ENCODE measurements at places on chromosomes 3 and 15.

GRCh38 chr3:85005946-85006345 is 47.2 kb downstream of the CADM2 start:
- DNase-seq = no peak

GRCh38 chr3:154217671-154218070 is 96.5 kb downstream of the ARHGEF26 start:
- no peak for DNase-seq

GRCh38 chr3:124927574-124928045 is 6.9 kb downstream of the MUC13 start:
- DNase-seq = no peak

GRCh38 chr3:148757238-148758215 is 59.8 kb downstream of the AGTR1 start:
- no peak for DNase-seq

- no peak for DNase-seq
These were observed 31.0 kb downstream of the NR2F2 start for GRCh38 chr15:96361309-96362010.

DNA sequence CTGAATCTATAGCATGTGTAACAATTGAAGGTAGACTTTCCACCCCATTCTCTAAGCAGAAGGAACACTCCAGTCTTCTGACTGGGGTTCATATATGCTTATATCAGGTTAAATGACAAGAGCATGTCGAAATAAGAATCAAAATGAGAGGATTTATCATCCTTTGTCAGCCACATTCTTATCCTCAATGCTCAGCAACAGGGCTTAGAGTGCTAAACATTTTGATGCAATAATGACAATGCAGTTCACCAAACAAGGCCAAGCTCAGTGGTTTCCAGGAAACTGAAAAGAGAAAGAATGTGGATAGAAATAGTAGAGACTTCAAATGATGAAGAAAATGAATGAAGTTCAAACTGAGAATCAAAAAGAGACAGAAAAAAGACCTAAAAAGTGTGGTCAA is 78.0 kb downstream of the FSIP1 start:
- no peak for DNase-seq

DNA sequence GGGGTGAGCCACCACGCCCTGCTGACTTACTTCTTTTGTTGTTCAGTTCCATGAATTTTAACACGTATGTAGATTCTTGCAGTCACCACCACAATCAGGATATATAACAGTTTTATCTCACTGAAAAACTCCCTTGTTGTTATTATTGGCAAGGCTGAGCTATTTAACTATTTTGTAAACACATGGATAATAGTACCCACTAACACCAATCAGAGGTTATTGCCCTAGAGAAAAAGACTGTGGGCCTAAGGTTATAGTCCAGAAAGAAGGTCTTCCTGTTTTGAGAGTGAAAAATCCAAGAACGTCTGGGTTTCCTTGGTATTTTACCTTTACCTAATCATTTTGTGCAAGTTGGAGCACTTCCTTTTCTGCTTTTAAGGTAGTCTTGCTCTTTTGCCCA is 9.5 kb downstream of the ZWILCH start:
- DNase-seq = no peak

DNA sequence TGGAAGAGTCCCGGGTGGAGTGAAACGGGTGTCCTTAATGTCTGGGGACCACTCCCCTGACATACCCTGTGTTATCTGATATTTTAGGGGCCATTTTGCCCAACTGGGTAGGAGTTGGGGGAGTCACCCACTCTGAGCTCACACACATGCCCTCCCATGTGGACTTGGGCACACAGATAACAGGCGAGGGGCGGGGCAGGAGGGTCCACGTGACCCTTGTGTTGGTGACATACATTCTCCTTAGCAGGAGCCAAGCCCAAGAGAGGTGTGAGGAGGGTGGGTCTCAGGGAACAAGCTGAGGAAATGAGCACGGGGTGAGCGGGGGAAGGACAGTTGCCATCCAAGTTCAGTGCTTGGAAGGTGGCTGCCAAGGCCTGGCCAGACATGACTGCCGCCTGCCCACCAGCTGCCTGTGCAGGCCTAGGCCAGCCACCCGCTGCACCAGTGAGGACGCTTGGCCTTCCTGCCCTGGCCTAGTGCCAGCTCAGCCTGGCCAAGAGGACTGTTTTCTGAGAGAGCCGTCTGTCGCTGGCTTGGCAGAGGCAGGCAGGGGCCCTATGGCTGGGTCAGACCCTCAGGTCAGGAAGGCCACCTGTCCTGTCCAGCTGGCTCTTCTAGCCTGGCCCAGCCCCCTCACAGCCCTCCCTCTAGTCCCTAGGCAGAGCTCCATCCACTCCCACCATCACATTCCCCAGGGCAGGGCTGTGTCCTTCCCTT is 31.3 kb upstream of the TMEM115 start:
- no peak for DNase-seq

DNA sequence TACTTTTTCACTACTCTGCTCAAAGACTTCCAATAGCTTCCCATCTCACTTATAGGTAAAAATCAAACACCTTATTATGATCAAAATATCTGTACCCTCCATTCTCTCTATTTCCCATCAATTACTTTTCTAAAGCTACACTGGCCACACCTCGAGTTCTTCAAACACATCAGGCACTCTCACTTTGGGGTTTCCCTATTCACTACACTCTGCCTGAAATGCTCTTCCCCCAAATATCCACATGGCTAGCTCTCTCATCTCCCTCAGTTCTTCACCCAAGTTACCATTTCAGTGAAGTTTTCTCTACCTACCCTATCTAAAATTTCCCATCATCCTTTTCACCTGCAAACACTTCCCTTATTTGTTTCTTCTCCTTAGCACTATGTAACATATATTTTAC is 14.8 kb downstream of the UBE3A start:
- no peak for DNase-seq

DNA sequence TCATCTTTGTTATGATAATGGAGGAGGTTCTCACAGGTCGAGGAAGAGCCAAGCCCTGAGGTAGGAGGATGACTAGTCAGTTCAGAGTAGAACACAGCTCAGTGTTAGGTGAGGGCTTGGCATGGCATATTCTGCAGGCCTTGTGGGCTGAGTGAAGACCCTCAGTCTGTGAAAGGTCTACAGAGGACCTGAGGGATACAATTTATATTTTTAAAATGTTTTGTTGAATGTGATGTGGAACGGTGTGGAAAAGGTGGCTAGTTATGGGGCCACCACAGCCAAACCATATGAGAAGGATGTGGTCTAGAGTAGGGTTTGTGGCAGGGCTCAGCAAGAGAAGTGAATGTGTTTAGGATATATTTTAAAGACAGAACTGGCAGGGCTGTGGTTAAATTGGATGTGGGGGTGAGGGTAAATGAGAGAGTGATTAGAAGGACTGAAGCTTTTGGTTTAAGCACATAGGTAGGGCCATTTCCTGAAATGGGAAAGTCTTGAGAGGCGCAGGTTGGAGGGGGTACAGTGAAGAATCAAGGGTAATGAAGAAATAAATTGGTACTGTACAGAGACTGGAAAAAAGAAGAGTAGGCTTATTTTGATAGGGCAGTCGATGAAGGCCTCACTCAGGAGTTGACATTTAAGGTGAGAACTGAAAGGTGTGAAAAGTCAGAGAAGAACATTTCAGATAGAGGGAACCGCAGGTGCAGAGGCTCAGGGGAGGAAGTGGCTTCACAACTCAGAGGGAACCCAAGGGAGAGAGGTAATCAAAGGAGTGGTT is 60.5 kb downstream of the SPTSSB start:
- no peak for DNase-seq

DNA sequence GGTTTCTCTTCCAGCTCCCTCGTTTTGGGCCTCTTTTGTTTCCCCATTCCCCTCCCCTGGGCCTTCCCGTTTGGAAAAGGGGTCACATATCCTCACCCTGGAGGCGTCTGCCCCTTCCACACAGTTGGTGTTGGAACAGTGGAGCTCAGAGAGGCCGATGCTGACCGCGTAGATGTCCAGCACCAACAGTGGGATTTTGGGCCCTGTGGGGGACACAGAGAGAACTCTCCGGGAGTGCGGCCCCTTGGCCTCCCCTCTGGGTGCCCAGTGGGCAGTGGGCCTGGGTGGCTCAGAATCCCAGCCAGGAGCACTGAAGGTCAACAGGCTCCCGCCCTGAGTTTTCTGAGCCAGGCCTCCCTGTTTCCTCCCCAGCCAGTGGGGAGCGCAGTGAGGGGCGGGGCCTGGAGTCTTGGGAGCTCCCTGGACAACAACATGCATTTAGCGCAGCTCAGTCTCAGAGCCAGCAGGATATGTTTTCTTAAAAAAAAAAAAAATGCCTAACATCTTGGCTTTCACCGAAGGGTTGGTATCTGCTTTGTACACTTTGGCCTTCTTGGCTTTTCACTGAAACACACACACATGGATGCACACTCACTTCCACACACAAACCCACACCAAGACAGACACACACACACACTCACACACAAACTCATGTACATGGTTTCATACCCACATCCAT is 670 bp upstream of the ISLR start:
- no peak for DNase-seq

GRCh38 chr3:41863024-41863423 is 98.9 kb downstream of the ULK4 start:
- DNase-seq = no peak

- DNase-seq = no peak
These were observed 80.8 kb downstream of the SLC49A4 start for GRCh38 chr3:122875547-122876127.

- DNase-seq = peak; percentile 90
These were observed 100.5 kb upstream of the ZBED2 start for GRCh38 chr3:111695636-111696117.

DNA sequence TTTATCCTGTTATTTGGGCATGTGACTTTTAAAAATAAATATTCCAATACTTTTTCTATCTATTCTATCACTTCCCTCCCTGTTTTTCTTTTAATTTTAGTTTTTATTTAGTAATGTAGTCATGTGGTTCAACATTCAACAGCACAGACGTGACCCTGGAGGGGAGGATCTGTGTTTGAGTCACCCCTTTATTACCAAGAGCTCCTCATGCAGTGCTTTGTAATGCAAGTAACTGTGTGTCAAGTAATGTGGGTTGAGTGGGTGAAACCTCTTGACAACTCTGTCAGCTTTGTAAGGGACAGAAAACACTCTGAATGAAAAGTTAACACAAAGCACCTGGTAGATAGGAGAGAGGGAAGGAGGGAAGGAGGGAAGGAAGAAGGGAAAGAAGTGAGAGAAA is 89.7 kb upstream of the FGF12 start:
- DNase-seq = no peak

DNA sequence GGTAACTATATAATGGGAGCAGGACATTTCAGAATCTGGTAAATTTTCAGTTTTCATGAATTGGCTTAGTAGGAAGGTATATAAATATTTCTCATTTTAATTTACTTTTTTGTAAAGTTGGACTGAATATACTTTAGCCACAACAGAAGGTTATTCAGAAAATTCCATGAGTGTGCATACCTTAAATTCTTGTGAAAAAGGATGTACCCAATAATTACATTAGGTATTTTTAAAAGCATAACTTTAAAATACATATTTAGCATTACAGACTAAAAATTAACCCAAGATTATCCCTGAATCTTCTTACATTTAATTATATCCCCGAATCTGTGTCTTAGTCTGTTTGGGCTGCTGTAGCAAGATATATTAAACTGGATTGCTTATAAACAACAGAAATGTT is 24.9 kb upstream of the ATP11B start:
- DNase-seq = no peak

- no peak for DNase-seq
These were observed 31.4 kb upstream of the DUSP7 start for GRCh38 chr3:52087731-52088130.

GRCh38 chr3:120903221-120903620 is 4.8 kb upstream of the STXBP5L start:
- no peak for DNase-seq

DNA sequence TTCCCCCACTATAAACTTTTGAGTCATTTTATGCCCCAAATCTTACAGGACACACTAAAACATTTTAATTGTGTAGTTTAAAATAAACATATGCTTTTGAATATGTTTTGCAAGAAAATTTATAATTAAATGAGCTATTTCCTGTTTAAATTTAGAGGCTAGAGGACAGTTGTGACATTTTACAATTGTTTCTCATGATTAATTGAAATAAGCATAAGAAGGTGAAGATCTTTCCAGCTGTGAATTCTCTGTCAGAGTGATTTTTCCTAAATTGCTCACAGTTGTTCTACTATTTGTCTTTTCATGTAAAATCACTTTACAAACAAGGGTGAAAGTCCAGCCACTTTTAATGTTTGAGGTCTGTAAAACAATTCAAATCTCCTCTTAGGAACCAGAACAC is 892.3 kb downstream of the CADM2 start:
- no peak for DNase-seq

DNA sequence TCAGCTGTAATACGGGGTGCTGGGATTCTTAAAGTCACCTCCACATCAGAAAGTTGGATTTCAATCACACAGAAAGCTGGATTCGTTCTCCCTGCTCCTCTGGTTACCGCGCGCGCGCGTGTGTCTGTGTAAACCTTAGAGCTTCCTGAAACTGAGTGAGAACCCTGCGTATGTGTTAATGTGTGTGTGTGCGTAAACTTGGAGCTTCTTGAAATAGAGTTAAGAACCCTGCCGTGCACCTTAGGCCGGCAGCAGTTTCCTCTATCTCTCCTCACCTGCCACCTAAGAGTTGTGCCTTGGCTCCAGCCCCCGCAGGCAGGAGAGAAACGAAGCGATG is 531 bp downstream of the LZTFL1 start:
- no peak for DNase-seq

DNA sequence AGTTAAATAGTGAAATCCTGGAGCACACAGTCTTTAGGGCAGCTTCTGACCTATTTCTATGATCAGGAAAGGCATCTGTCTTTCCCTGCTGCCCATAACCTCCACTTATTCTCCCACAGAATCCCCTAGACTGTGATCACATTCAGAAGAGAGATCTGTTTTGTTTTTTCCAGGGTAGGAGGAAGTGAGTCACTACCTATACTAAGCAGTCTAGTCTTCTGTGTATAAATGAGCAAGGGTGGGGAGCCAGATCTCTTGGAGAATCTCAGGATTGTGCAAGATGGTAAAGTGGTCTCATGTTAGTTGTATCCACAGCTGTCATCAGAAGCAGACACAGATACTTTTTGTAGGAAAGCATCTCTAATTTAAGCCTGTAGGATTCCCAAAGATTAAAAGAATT is 11.8 kb upstream of the FBXO22 start:
- peak; percentile 15 for DNase-seq

- DNase-seq = no peak
These were observed 23.4 kb downstream of the XPC start for GRCh38 chr3:14154895-14155440.

DNA sequence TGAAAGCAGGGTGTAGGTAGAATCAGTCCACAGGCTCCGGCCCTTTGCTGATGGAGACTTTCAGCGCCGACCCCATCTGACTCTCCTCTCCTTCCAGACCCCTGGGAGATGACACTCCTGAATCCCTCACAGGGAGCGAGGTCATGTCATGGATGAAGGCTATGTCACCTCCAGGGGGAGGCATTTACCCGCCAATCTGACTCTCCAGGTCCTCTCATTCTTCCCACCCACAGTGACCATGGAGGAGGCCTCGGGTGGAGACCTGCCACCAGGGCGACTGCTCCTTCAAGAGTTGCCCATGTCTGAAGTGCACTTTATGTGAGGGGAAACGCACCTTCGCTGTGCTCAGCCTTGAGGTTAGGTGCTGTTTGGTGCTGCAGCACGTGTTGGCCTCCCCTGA is 112.7 kb downstream of the KLF13 start:
- no peak for DNase-seq

- DNase-seq = peak; percentile 22
These were observed 48.6 kb downstream of the CHST2 start for GRCh38 chr3:143167969-143168854.

GRCh38 chr15:89038146-89038545 is 50.1 kb upstream of the ABHD2 start:
- no peak for DNase-seq

GRCh38 chr3:125646581-125646980 is 51.3 kb upstream of the OSBPL11 start:
- no peak for DNase-seq
